Stimulated activated CD4-positive, alpha-beta T cell treated with anti-CD3 and anti-CD28 coated beads, Interleukin-2, amount 100 ng/mL, for 48 hours (primary cell): ENCODE measurements at places on chromosomes 7 and 10.

GRCh38 chr10:98131619-98132018 is 2.8 kb upstream of the R3HCC1L start:
- no peak for DNase-seq

DNA sequence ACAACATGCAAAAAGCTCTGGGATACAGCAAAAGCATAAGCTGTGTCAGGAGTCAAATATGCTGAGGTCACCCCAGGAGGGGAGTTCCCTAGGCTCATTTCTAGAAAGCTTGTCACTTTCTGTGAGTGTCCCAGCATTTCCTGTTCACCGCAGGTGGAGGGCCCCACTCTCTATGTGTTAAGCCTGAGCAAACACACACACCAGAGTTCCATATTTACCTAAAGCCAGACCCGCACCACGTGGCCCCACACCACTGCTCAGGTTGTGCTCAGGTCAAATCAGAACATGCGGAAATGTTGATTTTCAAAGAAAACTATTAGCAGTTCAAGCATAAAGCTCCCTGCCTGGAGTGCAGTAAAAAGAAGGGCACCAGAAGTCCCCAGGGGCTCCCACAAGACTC is 259.6 kb upstream of the PPP2R2D start:
- DNase-seq = no peak

DNA sequence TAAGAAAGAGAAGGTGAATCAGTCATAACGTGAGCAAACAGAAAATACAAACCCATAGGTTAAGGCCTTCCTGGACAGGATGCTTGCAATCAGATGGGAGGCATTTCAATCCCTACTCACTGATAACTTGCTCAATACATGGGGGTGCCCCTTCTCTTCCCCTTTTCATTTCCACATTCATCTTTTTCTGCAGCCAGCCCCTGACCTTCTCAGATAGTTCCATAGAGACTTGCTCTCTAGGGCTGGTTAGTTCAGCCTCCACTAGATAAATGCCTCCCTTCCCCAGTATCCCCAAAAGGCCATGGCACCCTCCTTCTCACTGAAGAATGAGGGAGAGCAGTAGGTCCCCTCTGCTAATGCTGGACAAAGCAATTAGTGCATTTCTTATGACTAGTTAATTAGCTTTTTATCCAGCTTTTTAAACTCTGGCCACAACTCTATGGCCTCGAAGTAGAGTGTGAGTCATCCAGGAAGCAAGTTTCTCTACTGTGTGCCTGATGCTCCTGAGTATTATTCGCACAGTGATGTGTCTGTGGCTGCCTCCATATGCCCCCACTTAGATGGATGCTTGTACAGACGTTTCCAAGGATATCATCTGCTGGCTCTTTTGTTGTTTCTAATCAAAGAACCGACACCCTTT is 12.7 kb downstream of the CHN2 start:
- DNase-seq = no peak

DNA sequence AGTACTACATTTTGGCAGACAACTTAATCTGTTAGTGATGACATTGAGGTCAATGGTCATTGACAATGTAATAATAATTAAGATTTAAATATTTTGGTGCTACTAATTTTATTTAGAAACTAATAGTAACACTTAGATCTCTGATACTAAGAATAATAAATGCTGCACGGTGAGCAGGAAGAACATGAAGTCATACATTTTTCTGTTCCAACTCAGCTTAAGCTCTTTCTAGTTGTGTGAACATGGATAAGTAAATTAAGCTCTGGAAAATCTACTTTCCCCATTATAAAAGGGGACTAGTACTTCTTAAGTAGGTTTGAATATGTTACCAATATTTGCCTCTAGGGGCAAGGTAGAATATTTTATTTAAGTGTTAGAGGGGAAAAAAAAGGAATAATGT is 65.9 kb upstream of the MEOX2 start:
- DNase-seq = no peak

- no peak for DNase-seq
Observed at GRCh38 chr10:62727934-62728333, 76.6 kb upstream of the ADO start.

GRCh38 chr7:41847151-41847550 is 144.3 kb upstream of the INHBA start:
- DNase-seq = no peak

GRCh38 chr10:50550291-50550839 is 73.4 kb downstream of the SGMS1 start:
- no peak for DNase-seq

GRCh38 chr7:29494350-29494749 is 69.3 kb upstream of the PRR15 start:
- DNase-seq = no peak

- DNase-seq = no peak
Observed at GRCh38 chr7:45197461-45197860, 39.9 kb downstream of the RAMP3 start.

GRCh38 chr7:19665399-19666008 is 43.3 kb downstream of the POLR1F start:
- no peak for DNase-seq

GRCh38 chr7:152887778-152888177 is 128.2 kb downstream of the ACTR3B start:
- DNase-seq = no peak

GRCh38 chr7:27161214-27161720 is 4.1 kb downstream of the HOXA9 start:
- DNase-seq = no peak

DNA sequence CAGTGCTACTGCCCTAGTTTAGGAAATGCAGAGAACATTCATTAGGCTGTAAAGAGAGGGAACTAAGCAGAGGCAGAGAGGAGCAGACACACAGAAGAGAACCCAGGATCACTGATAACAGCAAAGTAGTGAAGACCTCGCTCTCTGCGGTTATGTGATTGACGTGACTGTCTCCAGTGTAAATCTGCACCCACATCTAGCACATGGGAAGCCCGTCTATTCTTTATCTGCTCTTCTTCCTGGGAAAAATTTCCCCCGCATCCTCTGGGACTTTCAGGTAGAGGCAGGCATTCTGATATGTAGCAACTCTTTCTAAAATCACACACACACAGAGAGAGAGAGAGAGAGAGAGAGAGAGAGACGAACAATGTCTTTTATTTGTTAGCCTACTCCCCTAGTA is 699.6 kb downstream of the GRID1 start:
- no peak for DNase-seq

DNA sequence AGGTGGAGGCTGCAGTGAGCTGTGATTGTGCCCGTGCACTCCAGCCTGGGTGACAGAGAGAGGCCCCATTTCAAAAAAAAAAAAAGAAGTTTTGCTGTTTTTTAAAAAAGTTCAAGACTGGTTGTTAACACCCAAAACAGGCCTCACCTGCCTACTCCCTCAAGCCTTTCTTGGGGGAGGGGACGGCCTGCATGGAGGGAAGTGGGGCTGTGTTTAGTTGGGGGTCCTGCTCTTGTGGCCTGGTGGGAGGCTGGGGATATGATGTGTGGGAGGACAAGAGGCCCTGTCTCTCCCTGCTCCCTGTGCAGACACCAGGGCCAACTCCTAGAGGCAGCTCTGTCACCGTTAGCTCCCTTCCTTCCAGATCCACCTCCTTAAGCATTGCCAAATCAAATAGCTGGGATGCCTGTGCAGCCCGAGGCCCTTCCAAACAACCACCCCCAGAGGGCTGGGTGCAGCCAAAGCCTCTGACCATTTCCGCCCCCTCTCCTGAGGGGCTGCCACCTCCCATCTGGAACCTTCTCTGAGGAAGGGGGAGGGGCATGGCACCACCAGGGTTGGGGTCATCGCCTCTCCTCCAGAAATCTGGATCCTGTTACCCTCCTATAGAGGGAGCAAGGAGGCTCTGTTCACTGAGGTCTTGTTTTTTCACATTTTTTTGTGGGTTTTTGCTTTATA is 32.9 kb upstream of the ANKRD2 start:
- DNase-seq = no peak

- no peak for DNase-seq
Observed at GRCh38 chr10:93630625-93631557, 18.6 kb downstream of the PDE6C start.

GRCh38 chr7:55071411-55072175 is 52.8 kb downstream of the EGFR start:
- no peak for DNase-seq

DNA sequence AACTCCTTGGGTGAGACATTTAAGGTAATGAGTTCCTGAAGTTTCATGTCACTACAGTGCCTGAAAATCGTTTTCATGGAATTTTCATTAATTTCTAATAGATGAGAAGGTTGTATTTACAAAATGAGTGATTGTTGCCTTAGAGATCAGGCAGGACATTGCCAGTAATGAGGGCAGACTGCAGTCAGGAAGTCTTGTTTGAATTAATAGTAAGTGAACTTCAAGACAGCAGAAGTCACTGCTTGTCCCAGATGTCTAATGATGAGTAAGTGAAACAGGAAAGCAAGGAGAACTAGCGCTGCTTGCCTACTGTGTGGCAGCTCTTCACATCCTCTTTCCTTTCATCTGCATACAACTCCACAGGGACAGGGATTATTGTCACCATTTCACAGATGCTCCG is 237.4 kb downstream of the BAMBI start:
- DNase-seq = no peak
